Esophagus squamous epithelium (tissue), 5 donors: ENCODE measurements at places on chromosomes 4 and X.

DNA sequence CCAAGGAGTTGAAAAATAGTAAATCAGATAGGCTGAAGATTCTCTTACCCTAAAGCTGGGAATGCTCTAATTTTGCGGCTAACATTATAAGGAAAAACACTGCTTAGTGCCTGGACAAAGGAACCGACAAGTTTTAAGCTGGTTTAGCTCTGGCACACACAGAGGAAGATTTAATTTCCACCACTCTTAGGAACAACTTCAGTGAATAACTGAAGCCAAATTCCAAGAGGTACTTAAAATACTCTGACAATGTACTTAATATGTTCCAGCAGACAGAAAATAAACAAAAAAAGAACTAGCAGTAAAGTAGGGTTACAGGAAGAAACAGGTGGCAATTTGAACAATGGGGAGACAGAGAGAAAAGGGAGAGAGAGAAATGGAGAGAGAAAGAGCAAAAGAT is 340.8 kb upstream of the NDST4 start:
- no peak for DNase-seq
- H3K27me3 ChIP-seq = no peaks in the 10 kb centered on the region
- H3K36me3 ChIP-seq = no peaks in the 10 kb centered on the region
- no peak overlapping the region for H3K4me3 ChIP-seq

- DNase-seq = no peak
- H3K27me3 ChIP-seq = no peaks in the 10 kb centered on the region
- H3K4me3 ChIP-seq = no peak overlapping the region
- H3K27ac ChIP-seq = no peak overlapping the region
- no peaks in the 10 kb centered on the region for H3K4me1 ChIP-seq
These were observed 105.6 kb upstream of the MAMLD1 start for GRCh38 chrX:150257353-150258175.

- H3K36me3 ChIP-seq = peaks cover 30% of the 10 kb centered on the region
- no peaks in the 10 kb centered on the region for H3K4me1 ChIP-seq
- H3K27ac ChIP-seq = no peak overlapping the region
- H3K27me3 ChIP-seq = peaks cover 2% of the 10 kb centered on the region
- H3K4me3 ChIP-seq = no peak overlapping the region
These were observed 123.3 kb downstream of the ARHGEF9 start for GRCh38 chrX:63661676-63662075.

DNA sequence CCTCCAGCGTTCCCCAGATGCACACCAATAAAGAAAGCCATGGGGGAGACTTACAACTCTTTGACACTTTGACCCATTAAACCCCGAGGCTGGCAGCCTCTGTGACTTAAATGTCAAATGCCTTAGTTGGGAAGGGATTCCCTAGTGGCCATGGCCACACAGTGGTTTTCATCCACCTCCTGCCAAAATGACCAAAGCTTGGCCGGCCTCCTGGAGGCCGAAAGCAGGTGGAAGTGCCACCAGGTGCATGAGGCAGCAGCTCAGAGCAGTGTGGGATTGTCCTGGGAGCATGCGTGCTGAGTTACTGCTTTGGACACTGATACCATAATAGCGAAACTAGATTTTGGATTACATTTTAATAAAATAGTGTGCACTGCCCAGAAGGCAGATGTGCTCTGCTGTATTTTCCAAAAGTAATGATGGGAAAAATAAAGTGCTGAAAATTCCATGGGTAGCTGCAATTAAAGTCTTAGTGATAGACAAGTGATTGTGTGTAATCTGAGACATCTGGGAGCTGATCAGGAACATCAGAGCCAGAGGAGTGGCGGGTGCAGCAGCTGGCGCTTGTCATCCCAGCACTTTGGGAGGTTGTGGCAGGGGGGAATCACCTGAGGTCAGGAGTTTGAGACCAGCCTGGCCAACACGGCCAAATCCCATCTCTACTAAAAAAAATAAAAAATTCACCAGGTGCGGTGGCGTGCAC is 39.8 kb upstream of the TADA2B start:
- peaks cover 100% of the 10 kb centered on the region for H3K36me3 ChIP-seq
- H3K27ac ChIP-seq = no peak overlapping the region
- DNase-seq = no peak
- no peak overlapping the region for H3K4me3 ChIP-seq

- peak overlapping the region; percentile 11 for H3K27ac ChIP-seq
- peaks cover 90% of the 10 kb centered on the region for H3K27me3 ChIP-seq
These were observed 603 bp downstream of the NDNF start for GRCh38 chr4:121071640-121072223.

GRCh38 chr4:187387739-187388138 is 607.8 kb upstream of the ZFP42 start:
- DNase-seq = no peak
- H3K4me1 ChIP-seq = no peaks in the 10 kb centered on the region
- H3K36me3 ChIP-seq = no peaks in the 10 kb centered on the region
- no peak overlapping the region for H3K27ac ChIP-seq

DNA sequence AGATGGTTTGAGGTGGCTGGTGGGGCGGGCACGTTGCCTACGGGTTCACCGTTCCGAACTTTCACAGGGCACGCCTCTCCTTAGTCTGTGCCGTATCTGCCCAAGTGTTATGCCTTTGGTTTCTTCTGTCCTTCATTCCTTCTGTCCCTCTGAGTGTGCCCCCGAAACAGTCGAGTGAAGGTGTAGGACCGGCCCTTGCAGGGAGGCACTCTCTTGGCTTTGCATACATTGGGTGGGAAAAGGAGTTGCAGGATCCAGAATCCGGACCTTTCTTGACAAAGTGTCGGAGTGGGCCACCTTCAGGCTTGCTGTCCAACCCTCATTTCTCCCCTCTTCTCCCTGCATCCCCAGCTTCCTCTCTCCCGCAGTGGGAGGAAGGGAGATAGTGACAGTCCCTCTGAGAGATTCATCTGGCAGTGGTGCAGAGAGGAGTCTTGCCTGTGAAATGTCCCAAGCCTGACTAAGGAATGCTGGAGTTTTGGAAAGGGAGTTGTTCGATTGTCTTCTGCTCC is 569 bp downstream of the ARFIP1 start:
- peak overlapping the region; percentile 67 for H3K4me3 ChIP-seq
- H3K4me1 ChIP-seq = peaks cover 9% of the 10 kb centered on the region
- DNase-seq = no peak
- no peaks in the 10 kb centered on the region for H3K27me3 ChIP-seq
- peak overlapping the region; percentile 88 for H3K27ac ChIP-seq

DNA sequence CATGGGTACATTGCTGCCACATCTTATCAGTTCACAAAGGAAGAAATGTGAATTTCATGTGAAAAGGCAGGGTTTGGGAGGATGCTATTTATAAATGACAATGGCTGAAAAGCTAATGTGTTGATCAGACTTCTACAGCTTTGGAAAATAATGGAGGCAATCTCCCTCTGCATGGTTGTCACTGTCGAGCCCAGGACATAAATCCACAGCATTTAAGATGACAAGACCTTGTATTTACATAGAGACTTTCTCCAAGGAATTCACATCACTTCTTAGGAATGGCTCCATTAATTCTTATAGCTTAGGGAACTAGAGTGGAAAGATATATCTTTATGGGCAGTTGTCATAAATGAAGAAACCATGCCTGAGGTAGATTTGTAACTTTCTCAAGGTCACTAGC is 66.7 kb downstream of the CBLL2 start:
- H3K27ac ChIP-seq = no peak overlapping the region
- no peaks in the 10 kb centered on the region for H3K4me1 ChIP-seq
- no peak for DNase-seq

GRCh38 chr4:1759818-1760223 is 33.3 kb upstream of the FGFR3 start:
- peak overlapping the region; percentile 89 for H3K27ac ChIP-seq
- H3K4me3 ChIP-seq = peak overlapping the region; percentile 16
- DNase-seq = no peak
- H3K36me3 ChIP-seq = no peaks in the 10 kb centered on the region
- H3K4me1 ChIP-seq = peaks cover 68% of the 10 kb centered on the region

DNA sequence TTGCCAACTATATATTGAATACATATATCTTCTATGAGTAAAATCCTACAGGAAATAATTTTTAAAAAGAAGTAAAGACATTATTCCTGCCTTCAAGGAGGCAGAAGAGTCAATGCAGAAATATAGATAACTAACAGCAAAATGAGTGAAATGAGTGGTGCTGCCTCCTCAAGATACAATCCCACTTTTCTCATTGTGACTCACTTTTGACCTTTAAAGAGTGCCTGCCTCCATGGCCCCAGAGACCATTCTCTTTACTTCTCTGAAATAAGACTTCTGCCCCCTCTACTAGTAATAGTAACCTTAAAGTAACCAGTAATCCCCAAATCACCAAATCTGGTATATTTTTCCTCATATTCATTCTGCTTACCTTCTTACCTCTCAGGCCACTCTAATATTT is 15.5 kb downstream of the SLC10A7 start:
- H3K4me1 ChIP-seq = no peaks in the 10 kb centered on the region
- no peak overlapping the region for H3K27ac ChIP-seq
- DNase-seq = no peak
- H3K27me3 ChIP-seq = no peaks in the 10 kb centered on the region
- H3K36me3 ChIP-seq = peaks cover 63% of the 10 kb centered on the region

DNA sequence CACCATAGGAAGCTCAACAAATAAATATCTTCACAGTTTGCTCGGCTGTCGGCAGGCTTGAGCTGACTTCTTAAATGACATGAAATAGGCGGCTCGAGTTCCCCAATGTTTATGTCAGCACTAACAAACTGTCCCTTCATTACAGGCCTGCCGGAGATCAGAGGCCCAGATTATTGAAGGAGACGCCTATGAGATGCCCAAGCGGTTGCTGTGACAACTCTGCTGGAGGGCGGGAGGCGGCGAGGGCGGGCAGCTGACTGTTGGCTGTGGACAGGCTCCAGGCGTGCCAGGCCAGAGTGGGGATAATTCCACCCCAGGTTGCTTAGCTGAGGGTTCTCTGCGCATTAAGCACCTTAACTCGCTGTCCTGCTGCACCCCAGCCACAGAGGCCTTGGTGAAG is 39.2 kb upstream of the MSX1 start:
- no peak overlapping the region for H3K4me3 ChIP-seq
- H3K27me3 ChIP-seq = no peaks in the 10 kb centered on the region

- H3K27ac ChIP-seq = no peak overlapping the region
- no peak overlapping the region for H3K4me3 ChIP-seq
- H3K36me3 ChIP-seq = no peaks in the 10 kb centered on the region
These were observed 267.5 kb downstream of the FAT4 start for GRCh38 chr4:125582302-125582701.

- no peak for DNase-seq
- no peaks in the 10 kb centered on the region for H3K27me3 ChIP-seq
- H3K4me3 ChIP-seq = no peak overlapping the region
These were observed 43.5 kb upstream of the ZBTB33 start for GRCh38 chrX:120207009-120207605.

DNA sequence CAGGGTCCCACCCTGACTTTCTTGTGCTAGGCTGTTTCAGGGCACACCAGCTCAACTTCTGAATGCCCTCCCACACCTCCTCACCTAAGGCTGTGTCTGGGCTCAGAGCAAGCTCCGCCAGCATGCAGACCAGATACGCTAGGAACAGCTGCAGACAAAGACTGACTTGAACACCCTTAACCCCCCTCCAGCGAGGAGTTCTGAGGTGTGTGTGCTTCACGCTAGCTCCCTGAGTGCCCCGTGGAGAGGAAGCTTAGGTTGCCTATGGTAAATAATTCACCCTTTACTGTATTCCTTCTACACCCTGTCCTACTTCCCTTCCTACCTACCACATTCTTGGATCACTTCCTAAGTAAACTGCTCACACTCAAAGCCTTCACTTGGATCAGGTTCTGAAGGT is 115.0 kb downstream of the VCX3B start:
- H3K36me3 ChIP-seq = no peaks in the 10 kb centered on the region
- no peaks in the 10 kb centered on the region for H3K27me3 ChIP-seq

GRCh38 chrX:1144293-1144692 is 68.2 kb downstream of the CRLF2 start:
- no peaks in the 10 kb centered on the region for H3K4me1 ChIP-seq
- H3K36me3 ChIP-seq = no peaks in the 10 kb centered on the region
- no peak overlapping the region for H3K4me3 ChIP-seq
- no peak for DNase-seq

DNA sequence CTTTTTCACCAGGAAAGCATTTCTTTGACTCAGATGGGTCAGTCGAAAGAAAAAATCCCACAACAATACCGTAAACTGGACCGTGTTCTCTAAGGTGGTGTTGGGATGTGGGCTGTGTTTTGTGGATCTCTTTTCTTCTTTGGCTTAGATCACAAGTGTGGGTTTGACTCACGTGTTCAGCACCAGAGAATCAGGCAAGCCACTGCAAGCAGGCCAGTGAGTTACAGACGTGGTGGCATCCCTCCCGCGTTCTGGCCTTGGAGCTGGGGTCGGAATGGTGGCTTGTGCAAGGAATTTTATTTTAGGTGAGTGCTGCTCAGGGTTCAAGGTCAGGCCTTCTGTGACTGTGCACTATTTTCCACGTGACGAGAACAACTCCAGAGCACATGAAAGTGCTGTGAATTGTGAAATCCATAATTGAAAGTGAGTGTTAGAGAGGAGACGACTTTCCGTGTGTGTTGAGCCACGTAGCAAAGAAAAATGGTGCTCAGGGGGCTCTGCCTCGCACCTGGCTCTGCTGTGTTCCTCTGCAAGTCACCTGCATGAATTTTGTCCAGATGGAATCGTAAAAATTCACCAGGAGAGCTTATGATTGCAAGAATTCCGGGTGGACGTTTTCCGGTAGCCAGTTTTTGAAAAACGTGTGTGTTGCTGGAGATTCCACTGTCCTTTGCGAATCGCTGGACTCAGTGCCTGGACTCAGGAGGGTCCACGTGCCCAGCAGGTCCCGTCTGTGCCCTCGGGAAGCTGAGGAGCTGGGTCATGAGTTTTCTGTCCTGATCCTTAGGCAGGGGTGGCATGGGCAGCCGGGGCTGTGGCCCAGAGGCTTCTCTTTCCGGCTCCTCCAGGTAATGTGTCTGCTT is 33.6 kb upstream of the HGFAC start:
- no peak for DNase-seq
- H3K27me3 ChIP-seq = no peaks in the 10 kb centered on the region
- no peak overlapping the region for H3K27ac ChIP-seq
- H3K4me3 ChIP-seq = no peak overlapping the region
- peaks cover 5% of the 10 kb centered on the region for H3K4me1 ChIP-seq

DNA sequence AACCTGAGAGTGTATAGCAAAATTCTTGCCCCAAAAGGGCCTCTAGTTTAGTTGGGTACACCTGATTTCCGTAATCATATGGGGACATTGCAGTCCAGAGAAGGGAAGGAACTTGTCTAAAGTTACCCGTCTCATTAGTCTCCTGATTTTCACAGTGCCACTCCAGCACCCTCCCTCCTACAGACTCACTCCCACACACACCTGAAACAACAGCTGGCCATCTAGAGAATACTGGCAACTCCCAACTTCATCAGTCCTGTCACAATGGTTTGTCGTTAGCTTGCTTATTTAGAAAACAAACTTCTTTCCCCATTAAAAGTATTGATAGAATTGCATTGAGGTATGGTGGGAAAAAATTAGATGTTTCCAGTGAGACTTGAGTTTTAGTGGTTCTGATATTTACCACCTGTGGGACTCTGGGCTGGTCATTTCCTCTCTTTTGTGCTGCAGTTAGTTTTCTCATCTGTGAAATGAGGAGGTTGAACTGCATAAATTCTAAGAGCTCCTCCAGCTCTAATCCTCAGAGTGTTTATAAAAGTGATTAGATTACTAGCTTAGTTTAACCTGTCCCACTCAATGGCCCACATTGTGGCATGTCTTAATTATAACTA is 1.7 kb downstream of the IL13RA1 start:
- DNase-seq = no peak
- no peaks in the 10 kb centered on the region for H3K27me3 ChIP-seq
- peaks cover 66% of the 10 kb centered on the region for H3K4me1 ChIP-seq
- H3K36me3 ChIP-seq = no peaks in the 10 kb centered on the region
- H3K27ac ChIP-seq = peak overlapping the region; percentile 94
- H3K4me3 ChIP-seq = peak overlapping the region; percentile 58
